ENCODE measurements at places on chromosomes 4 and X.

DNA sequence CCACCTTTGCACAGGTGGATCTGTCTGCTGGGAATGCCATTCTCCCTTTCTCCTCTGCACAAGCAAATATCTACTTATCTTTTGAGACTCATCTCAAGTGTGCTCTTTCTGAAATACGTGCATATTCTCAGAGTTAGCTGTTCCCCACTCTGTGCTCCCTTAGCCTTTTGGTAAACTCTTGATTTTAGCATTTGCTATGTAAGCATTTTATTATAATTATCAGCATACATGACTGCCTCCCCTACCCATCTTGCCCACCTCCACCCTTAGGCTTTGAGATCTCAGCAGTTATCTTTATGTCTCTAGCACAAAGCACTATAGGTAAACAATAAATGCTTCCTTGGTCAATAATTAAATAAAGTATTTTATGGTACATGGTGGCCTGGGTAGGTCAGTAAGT is 11.5 kb downstream of the DRP2 start:
- DNase-seq = no peak

DNA sequence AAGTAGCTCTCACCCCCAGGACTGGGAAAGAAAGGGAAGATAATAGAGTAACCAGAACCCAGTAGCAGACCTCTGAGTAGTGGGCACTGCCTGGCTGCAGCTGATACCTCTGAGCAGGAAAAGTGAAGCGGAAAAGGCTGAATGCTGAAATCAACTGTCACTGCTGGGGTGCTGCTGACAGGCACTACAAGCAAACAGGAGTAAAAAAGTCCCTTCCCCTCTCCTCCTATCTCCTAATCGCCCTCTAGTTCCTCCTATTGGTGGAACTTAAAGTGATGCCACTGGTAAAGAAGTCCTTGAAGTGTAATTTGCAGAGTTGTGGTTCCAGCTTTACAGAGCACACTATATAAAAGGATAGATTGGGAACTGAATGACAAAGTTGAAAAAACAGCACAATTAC is 32.8 kb upstream of the GLRB start:
- no peak for DNase-seq

GRCh38 chrX:69019073-69019890 is 146.0 kb downstream of the PJA1 start:
- no peak for DNase-seq

GRCh38 chrX:71081330-71082123 is 13.4 kb upstream of the SNX12 start:
- no peak for DNase-seq

DNA sequence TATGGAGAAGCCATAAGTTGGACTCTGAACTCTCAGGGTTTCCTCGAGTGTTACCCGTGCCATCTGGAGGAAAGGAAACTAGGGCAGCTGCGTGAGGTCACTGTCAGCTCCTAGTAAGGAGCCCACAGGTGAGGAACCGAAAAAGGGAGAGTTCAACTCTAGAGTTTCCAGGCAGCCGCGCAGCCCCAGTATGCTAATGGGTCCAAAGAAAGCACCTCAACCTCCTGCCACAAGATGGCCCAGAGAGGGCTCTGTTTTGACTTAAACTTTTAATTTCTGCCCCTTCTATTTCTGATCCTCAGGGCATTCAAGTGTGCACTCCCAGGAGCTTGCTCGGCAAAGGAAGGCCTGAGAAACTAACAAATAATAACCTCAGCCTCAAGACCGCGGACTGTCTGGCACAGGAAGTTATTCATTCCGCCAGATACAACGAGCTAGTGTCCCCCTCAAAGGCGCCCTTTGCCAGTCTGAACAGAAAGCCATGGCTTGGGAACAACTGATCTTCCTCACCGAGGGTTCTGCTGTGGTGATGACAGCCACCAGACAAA is 13.9 kb downstream of the SCARB2 start:
- peak; percentile 89 for DNase-seq

GRCh38 chrX:139246295-139246694 is 284.2 kb upstream of the F9 start:
- no peak for DNase-seq

GRCh38 chr4:61446941-61447340 is 246.8 kb downstream of the ADGRL3 start:
- DNase-seq = no peak

DNA sequence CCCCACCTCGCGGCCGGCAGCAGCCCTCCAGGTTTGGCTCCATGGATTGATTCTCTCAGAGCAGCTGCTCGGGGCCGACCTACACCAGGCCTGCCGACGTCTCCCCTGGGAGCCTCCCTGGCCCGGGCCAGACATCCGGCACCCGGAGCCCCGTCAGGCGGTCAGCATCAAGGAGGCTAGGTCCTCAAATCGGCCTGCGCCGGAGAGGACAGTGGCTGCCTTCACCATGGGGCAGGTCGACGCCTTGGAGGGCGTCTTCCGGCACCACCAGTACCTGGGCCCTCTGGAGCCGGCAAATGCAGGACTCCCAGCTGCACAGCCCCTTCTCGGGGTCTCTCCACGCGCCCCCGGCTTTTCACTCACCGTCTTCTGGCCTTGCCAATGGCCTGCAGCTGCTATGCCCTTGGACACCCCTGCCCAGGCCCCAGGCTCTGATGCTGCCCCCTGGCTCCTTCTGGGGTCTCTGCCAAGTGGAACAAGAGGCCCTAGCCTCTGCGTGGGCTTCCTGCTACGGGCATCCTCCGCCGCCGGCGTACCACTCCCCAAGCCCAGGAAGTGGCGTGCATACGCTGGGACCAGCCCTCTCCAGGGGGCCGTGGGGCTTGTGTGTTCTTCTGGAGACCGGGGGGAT is 341.8 kb downstream of the MAGEB5 start:
- DNase-seq = no peak

- DNase-seq = no peak
These were observed 17.2 kb downstream of the SH3KBP1 start for GRCh38 chrX:19870206-19870605.

- no peak for DNase-seq
These were observed 49.8 kb upstream of the C1QTNF7 start for GRCh38 chr4:15378062-15378461.

GRCh38 chrX:11450354-11450753 is 157.1 kb downstream of the AMELX start:
- no peak for DNase-seq

DNA sequence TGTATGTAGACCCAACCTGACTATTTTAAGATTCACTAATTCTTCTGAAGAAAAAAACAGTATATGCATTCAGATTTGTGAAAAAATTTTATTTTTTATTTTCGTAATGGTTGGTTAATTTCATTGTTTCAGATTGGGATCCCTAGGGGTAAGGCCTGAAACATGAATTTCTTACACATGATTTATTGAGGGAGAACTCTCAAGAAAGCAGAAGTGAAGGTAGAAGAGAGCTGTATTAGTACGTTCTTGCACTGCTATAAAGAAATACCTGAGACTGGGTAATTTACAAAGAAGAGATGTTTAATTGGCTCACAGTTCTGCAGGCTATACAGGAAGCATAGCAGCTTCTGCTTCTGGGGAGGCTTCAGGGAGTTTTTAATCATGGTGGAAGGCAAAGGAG is 611.9 kb upstream of the TECRL start:
- DNase-seq = no peak

DNA sequence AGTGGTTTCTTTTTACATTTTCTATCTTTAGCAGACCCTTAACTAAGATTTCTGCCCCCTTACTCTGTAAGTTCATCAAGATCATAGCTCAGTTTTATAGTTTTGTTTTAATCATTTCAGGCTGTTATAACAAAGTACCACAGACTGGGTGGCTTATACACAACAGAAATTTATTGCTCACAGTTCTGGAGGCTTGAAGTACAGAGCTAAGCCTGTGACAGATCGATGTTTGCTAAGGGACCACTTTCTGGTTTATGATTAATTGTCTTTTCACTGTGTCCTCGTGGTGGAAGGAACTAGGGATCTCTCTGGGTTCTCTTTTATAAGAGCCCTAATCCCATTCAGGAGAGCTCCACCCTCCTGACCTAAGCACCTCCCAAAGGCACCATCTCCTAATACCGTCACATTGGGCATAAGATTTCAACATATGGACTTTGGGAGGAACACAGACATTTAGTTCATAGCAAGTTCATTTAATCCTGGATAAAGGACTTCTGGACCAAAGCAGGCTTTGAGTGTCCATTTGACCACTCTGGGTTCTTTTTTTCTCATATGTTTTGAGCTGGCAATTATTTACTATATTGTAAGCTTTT is 137.0 kb upstream of the IL15 start:
- DNase-seq = no peak

GRCh38 chr4:84492290-84492689 is 6.8 kb downstream of the NKX6-1 start:
- no peak for DNase-seq

DNA sequence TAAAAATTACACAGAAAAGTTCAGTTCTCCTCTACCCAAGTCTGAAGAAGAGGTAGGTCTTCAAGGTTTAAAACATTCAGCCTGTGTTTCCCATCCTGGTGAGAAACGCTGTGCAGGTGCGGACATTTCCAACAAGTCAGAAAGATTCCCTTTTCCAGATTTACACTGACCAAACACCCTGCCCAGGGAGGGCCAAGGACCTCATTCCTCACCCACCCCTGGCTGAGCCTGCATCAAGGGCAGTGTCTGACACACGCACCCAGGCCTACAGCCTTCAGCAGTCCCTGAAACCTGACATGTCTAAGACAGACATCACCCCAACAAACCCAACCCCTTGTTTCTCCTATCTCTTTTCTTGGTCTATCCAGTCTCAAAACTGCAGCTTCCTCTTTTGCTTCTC is 105.9 kb downstream of the APBB2 start:
- no peak for DNase-seq

DNA sequence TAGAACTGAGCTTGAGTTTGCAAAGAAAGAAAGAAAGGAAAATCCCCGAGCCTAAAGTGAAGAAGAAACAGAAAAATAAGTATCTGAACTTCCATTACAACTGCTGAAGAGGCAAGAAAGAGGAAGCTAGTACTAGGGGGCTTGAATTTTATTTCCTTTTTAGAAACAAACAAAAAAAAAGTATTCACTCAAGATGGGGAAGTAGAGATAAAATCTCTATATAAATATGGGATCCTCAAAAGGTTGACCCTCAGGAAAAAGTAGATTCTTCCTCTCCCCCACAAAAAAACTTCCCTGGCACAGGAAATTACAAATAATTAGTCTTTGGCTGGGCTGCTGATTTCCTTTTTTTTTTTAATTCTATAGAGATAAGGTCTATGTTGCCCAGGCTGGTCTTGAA is 16.0 kb downstream of the LRBA start:
- DNase-seq = no peak

- no peak for DNase-seq
These were observed 62.2 kb downstream of the ANXA3 start for GRCh38 chr4:78613522-78614321.

- peak; percentile 15 for DNase-seq
These were observed 83.9 kb upstream of the SPANXB1 start for GRCh38 chrX:140918398-140919038.

GRCh38 chrX:19285857-19286256 is 57.9 kb upstream of the PDHA1 start:
- DNase-seq = no peak

- peak; percentile 81 for DNase-seq
These were observed 46.4 kb downstream of the ACOX3 start for GRCh38 chr4:8394061-8394519.

DNA sequence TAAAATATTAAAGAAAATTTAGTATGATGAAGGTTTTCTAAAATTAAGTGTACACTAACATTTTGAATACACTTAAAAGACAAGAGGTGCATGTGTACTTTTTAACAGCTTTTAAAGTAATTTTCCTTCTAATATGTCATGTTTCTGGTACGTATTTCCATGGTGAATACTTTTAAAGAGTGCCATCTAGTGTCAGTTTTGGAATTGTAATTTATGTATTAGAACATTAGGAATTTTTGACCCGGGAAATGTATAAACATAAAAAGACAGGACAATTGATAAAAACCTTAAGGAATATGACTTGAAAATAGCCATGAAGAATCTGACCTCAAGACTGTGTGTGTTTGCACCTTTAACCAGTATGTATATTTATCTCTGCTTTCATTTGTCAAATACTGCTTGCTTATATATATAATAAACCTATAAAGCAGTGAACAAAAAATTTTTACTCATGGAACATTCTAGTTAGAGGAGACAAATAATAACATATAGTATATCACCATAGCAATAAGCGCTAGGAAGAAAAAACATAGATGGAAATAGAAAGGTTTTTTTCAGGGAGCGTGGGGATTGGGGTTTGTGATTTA is 7.2 kb downstream of the GSTCD start:
- peak; percentile 27 for DNase-seq

DNA sequence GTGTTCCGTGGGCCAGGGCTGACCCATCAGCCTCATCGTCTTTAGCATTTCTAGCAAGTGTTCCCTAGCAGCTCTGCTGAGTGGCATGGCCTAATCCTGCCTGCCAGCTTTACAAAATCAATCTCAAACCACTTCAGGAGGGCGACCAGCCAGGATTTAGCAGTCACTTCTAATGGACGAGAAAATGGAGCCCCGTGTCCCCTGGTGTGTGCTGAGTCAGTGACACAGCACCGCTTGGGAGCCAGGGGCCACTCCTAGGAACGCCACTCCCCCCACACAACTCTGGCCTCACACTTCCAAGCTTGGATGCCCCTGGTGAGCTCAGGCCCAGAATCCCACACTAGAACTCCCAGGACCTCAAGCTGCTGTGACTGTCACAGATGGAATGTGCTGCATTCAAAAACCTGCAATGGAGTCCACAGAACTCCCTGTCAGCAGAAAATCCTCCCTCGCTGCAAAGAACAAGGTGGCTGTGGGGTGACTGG is 311.2 kb upstream of the GATB start:
- DNase-seq = no peak

All from Ammon's horn (tissue), 1 donor.